Stimulated activated CD4-positive, alpha-beta T cell treated with anti-CD3 and anti-CD28 coated beads, Interleukin-1b, Interleukin-23, amount 100 ng/mL, for 48 hours (primary cell): ENCODE measurements at places on chromosomes 16 and 17.

DNA sequence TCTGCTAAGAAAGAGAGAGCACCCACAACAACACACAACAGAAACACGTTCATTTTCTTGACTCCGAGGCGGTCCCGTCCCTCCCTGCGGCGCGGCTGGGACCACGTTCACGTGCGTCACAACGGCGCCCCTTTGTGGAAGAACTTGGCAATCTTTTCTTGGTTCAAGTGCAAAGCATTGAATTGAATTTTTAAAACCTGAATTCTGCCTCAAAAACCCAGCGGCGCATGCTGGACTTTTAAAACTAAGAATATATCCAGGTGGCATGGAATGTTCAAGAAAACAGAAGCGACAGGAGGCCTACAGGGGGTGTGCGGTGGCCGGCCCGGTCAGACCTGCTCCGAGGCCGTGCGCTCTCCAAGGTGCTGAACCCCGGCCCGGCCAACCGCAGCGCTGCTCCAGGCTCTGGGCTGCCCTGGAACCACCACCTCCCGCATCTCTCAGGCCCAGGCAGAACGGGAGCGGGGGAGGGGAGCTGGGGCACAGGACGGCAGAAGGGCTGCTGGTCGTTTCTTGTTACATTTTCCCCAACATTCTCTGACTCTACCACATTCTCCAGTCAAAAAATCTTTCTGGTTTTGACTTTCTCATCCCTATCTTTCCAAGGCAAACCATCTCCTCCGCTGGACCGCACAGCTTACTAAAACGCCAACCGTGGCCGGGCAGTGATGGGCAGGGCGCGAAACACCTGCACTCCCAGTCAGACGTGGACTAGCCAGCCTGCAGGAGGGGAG is 3.4 kb upstream of the HEXD start:
- DNase-seq, result peak; percentile 76

DNA sequence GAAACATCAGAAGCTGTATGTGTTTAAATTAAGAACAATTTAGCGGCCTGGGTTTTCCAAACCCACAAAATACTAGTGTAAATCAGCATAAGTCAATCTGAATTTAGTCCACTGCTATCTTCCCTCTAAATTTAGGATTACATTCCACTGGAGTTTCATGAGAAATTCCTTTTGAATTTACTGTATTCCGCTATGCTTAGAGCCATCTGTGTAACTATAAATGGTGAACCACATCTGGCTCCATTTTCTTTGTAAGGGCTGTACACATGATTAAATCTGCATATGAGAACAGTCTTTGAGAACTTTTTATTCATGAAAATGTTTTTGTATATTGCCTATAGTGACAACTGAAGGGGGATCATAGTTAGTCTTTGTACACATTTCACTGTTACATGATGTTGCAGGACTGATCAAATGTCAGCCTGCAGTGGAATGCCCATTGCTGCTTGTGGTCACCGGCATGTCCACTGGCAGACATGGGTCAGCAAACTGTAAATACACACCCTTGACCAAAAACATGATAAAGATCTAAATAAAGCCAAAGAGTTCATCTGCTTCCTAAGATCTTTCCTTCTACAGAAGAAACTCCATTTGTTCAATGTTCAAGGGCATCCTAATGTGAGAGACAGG is 36.8 kb downstream of the RPGRIP1L start:
- no peak for DNase-seq

GRCh38 chr17:42561897-42562387 is at the start of gene COASY:
Gene COASY, plus strand, starts transcription at chr17:42562148. Its CDS starts 475 bp downstream, at chr17:42562623.
- DNase-seq, result peak; percentile 94

GRCh38 chr16:80107900-80108299 is 432.9 kb upstream of the DYNLRB2 start:
- DNase-seq, result no peak

DNA sequence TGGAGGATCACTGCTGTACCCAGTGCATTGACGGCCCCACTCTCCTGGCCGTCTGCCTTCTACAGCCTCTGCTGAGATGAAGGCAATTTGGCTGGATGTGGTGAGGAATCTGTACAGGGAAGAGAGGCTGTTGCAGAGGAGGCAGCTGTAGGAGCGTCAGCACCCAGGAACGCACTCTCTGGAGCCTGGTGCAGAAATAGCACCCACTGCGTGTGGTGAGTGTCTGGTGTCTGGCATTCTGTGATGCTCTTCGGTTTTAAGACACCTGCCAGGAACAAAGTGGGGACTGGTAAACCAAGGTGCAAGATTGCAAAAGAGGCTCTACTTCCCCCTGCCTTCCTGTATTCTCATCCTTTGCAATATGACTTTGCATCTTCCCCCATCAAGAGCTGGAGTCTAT is 187.5 kb upstream of the SDK2 start:
- DNase-seq, result no peak

GRCh38 chr17:58305626-58306025 is 23.0 kb downstream of the TSPOAP1 start:
- DNase-seq, result no peak

GRCh38 chr17:65020284-65020683 is 36.3 kb downstream of the GNA13 start:
- DNase-seq, result no peak
